ENCODE measurements at places on chromosomes 4 and X. TPM values are rescaled to one million over a fixed set of nuclear protein-coding genes. Genes with fewer than 3 reads are reported as not detected.

DNA sequence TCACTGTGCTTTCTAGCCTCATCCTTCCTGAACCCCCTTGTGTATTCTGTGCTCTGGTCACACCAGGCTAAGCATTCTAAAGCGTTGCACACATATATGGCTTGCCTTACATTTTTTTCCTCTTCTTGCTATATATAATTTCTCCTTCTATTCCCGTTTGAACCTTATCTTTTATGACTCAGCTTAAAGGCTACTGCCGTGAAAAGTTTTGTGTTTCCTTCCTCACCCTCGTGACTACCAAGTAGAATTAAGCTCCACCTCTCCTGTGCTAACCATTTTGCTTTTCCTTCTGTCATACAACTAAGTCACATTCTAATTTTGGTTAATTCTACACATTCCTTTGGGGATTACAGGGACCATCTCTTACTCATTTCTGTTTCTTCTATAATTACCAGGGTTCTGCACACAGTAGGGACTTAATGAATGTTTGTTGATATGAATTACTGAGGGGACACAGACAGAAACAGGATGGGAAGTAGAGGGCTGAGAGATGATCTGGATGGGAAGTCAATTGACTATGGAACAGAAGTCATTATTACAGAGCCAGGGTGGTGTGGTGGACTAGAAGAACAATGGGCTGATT, 67.1 kb downstream of the DOCK11 start:
- DNase-seq = no peak

DNA sequence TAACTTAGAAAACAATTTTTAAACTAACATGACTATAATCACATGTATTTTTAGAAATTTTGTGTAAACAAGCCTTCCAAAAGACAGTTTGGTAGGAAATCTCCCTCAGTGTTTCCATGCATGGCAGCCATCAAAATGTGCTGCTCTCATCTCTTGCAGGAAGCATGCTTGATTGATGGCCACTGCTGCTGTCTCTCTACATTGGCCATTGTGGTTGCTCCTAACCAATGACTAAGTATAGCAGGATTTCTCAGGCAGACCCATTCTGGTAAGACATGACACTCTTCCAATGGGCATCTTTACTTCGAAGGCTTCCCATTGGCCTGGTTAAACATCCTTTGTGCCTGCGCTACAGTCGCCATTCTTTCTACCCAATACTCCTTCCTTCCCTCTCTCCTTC, 78.9 kb upstream of the GUCY1A1 start:
- no peak for DNase-seq

DNA sequence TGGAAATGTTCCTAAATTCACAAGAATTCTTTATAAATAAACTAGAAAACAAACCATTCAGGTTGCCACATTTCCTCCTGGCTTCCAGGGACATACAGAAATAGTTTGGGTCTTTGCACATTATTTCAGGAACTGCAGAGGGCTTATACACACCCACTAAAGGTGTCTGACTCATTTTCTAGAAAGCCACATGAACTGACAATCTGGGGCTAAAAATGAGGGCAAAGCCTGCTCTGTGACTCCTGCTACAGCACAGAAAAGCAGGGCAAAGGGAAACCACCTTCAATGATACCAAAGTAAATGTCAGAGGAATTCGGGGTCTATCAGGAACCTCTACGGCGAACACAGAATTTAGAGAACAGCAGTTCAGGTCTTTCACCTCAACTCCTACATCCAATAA, 112.2 kb upstream of the MAP3K15 start:
- DNase-seq = peak; percentile 48

The MAB21L2 gene
- total RNA-seq = not detected

The CEP135 gene
- total RNA-seq = 5.9 TPM

The GLUD2 gene
- 1.8 TPM for total RNA-seq

DNA sequence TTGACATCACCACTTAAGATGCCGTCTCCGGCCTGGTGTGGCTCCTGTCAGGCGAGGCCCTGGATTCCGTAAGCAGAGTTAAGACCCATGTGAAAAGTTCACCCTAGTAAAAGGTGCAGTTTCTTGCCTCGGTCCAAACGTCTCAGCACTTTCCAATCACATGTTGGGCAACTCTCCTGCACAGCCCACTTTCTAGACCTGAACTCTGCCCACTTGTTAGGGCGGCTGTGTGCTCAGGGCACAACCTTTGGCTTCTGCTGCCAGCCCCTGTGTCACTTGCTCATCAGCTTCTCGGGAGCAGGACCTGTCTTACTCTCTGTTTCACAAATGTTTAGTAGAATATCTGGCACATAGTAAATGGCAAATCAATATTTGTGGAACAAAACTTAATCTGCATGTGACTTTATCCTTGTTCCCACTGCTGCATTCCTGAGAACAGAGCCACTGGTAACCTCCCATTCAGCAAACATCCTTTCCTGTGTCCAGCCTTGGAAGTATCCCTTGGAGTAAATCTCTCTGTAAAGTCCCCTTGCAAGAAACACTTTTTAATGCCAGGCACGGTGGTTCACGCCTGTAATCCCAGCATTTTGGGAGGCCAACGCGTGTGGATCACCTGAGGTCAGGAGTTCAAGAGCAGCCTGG, 38.7 kb upstream of the SH3RF1 start:
- DNase-seq = no peak

The GYG2 gene
- 10.6 TPM for total RNA-seq

DNA sequence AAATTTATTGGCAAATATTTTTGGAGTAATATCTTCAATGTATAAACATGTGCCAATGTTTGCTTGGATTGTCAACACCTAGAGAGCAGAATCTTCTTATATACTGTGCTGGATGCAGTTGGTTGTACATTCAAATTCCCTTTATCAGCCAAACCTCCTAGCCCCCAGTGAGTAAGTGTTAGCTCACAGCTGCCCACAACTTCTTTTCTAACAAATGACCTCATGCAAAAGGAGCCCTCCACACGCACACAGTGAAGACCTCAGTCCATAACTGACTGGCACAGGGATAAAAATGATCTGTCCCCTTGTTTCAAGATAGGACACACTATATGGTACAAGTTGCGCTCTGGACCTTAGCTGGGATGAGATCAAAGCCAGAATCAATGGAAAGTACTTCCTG, 458.0 kb upstream of the NWD2 start:
- peak; percentile 25 for DNase-seq

The PASD1 gene
- total RNA-seq = not detected

The PAGE2 gene
- not detected for total RNA-seq

The TMSB15A gene
- 3.6 TPM for total RNA-seq

- DNase-seq = no peak
These were observed 339.1 kb downstream of the PAPSS1 start for GRCh38 chr4:107380836-107381438.

The IL21 gene
- not detected for total RNA-seq

DNA sequence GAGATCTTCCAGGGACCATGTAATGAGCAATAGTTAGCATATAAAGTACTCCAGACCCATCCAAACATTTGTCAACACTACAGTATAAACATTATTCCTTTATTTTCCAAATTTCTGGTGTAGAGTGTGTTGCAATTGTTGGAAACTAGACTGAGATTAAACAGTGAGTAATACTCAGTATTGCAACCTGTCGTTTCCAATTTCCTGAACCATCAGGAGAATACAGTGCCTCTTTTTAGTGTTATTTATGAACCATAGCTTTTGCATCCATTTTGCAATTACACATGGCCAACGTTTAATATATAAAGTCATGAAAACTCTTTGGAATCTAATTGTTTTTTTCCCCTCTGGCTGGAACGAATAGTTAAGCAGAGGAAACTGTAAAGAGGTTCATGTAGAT, 58.3 kb upstream of the DHRSX start:
- DNase-seq = no peak

- DNase-seq = no peak
These were observed 86.4 kb upstream of the MAB21L2 start for GRCh38 chr4:150495550-150495949.

- DNase-seq = no peak
These were observed 21.2 kb downstream of the SPRY1 start for GRCh38 chr4:123417813-123418212.

- peak; percentile 18 for DNase-seq
These were observed 1.0 kb upstream of the RNF150 start for GRCh38 chr4:141133999-141134995.

DNA sequence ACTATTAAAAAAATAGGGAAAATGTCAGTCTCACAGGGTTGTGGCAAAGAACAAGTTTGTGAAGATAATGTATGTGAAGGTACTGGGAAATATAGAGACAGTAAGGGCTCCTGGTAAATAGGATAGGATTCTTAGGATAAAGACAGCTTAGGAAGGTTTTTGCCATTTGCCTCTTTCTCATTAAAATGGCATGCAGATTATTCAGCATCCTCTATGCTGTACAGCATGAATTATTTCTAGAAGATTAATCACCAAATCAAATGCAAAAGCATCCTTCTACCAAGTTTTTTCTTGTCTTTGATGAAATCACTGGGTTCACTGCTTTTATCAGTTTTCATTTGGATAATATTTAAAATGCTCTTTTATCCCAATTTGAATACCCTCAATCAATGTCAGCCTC, 142.8 kb downstream of the NDST3 start:
- DNase-seq = peak; percentile 22

GRCh38 chrX:117973110-117973807, 143.4 kb downstream of the KLHL13 start:
- DNase-seq = no peak

The TBC1D19 gene
- 132 TPM for total RNA-seq

DNA sequence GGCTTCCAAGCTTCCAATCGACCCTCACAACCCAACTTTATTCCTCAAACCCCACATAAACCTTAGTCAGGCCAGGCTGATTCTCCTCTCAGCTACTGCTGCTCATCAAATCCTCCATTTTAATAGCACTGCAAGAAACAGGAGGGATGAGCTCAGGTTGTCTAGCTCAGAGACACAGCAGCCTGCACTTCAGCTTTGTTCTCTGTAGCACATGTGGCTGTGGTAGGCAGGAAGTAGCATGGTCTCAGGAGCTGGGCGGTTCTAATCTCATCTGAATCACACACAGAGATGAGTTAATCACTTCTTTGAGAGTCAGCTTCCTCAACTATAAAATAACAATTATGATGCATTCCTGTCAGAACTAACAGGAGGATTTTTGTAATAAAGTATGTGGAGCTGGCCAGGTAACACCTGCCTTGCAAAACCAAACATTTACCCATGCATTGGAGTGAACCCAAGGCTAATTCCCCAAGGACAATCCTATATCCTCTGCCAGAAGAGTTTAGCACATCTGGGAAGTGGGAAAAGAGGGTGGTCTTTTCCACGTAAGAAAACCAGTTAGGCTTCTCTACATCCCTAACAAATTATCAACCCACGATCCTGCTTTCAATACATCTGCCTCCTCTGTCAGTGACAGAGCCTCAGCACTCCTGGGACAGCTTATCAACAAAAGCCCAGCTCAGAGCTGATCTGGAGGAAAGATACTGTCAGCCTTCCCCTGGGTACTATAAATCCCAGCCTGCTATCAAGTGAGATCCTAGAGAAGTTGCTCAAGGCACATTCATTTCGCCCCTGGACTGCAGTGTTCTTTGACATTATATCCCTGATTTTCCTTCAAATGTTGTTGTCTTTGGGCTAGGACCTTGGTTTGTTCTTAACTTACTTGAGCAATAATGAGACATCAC, 32.8 kb downstream of the ELOVL6 start:
- peak; percentile 50 for DNase-seq

The PFKFB1 gene
- total RNA-seq = not detected

GRCh38 chr4:43485196-43485595, 592.7 kb downstream of the GRXCR1 start:
- DNase-seq = no peak

DNA sequence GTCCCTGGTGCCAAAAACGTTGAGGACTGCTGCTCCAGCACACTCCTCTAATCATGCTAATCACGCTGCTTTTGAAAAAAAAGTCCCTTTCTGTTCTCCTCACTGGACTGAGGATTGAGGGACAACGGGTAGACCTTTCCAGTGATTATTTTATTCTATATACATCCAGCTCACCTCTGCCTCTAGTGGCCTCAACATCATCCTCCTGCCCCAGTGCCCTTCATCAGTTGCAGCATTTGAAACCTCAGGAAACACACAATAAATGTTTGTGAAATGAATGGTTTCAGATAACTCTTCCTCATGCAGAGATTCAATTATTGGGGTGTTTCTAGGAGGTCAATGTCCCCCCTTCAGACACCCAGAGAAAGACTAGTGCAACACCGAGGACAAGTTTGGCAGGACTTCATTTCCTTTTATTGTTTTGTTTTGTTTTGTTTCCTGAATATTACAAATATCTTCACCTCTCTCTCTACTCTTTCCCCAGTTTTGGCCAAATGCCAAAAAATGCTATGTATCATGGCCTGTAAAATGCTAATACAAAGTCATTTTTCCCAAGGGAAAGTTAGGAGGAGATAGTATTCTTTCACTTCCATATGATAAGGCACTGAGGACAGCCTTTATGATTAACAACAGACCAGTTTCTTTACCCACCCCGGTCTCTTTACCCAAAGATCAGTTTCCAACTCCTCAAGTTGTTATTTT, 460.1 kb upstream of the SLIT2 start:
- no peak for DNase-seq

DNA sequence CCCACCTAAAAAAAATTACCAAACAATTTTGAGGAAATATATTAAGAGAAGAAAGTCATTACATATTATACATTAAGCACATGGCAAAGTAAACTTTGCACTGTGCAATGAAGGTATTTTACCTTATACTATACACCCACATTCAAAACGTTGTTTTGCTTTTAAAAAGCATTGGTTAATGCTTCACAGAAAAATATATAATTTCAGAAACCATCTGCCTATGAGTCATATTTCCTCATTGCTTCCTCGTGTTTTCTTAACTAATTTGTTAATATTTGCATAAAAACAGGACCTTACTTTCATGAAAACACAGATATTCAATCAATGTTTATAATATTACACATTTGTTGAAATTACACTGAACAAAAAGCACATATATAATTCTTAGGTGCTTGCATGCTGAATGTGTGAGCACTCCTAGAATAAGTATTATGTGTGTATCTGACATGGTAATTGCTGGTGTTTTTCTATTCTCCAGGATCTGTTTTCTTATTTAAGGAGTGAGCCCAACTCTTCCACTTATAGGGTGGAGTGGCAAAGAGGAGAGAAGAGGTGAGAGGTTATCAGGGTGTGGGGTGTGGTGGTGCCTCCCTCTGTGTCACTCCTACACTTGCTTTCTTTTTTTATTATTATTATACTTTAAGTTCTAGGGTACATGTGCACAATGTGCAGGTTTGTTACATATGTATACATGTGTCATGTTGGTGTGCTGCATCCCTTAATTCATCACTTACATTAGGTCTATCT, 95.1 kb upstream of the IQCM start:
- peak; percentile 26 for DNase-seq

The JADE3 gene
- total RNA-seq = 4.1 TPM

DNA sequence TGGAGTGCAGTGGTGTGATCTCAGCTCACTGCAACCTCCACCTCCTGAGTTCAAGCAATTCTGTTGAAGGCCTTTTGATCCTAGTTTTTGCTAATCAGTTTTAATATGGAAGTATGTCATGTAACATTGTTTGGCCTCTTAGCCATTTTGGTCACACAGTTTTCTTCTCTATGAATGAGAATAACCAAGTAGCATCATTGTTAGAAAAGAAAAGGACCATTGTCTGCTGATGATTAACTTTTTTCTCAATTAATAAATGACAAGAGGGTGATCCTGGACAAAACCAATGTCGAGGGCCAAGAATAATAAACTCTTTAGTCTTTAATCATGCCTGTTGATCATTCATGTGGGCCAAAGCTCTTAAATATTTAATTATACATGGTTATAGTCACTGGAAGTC, 289.3 kb upstream of the MAGEB2 start:
- no peak for DNase-seq
